ENCODE measurements at places on chromosomes 3 and 15. TPM values are rescaled to one million over a fixed set of nuclear protein-coding genes. Genes with fewer than 3 reads are reported as not detected.

Gene TMIE
- 0.18 TPM for total RNA-seq

GRCh38 chr3:34956511-34956910 is 682.8 kb upstream of the ARPP21 start:
- no peak overlapping the region for H3K4me3 ChIP-seq
- H3K27ac ChIP-seq, result no peak overlapping the region
- no peaks in the 10 kb centered on the region for H3K36me3 ChIP-seq
- DNase-seq, result no peak
- H3K27me3 ChIP-seq, result no peaks in the 10 kb centered on the region

Gene CGNL1
- total RNA-seq, result 27.1 TPM

DNA sequence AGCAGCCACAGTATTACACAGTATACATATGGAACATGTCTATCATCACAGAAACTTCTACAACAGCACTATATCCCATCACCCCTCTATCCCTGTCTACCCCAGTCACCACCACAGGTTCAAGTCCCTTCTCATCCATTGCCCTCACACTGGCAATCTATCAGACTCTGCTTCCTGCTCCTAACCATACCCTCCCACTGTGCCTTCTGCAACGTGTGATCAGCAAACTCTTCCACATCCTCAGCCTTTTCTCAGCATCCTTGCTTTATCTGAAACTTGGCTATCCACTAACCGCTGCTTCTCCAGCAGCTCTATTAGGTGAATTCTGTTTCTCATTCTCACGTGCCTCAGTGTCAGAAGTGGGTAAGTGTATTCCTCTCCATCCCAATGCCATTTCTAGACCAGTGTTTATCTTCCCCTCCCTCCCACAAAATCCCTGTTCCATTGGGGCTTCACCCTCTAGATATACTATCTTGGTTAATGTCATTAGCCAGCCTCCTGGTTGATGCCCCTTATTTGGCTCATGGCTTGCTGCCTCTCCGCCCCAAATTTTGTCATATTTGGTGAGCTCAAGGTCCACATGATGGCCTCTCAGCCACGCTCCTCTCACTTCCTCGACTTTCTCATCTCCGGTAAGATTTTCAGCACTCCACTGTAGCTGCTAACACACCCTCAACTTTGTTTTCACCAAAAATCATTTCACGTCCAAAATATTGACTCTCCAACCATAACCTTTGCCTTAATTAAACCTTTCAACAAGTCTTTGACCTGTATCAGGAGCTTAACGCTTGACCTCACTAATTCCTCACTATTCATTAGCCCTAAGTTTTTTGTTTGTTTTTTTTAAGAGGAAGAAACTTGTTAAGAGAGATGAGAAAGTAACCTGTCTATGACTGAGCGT is 69.1 kb downstream of the RBPMS2 start:
- no peak overlapping the region for H3K27ac ChIP-seq
- no peaks in the 10 kb centered on the region for H3K27me3 ChIP-seq
- H3K36me3 ChIP-seq, result no peaks in the 10 kb centered on the region
- peaks cover 16% of the 10 kb centered on the region for H3K4me1 ChIP-seq

Gene RFTN1
- total RNA-seq, result 45.1 TPM
